ENCODE measurements at places on chromosomes 11 and 22. TPM values are rescaled to one million over a fixed set of nuclear protein-coding genes. Genes with fewer than 3 reads are reported as not detected.

DNA sequence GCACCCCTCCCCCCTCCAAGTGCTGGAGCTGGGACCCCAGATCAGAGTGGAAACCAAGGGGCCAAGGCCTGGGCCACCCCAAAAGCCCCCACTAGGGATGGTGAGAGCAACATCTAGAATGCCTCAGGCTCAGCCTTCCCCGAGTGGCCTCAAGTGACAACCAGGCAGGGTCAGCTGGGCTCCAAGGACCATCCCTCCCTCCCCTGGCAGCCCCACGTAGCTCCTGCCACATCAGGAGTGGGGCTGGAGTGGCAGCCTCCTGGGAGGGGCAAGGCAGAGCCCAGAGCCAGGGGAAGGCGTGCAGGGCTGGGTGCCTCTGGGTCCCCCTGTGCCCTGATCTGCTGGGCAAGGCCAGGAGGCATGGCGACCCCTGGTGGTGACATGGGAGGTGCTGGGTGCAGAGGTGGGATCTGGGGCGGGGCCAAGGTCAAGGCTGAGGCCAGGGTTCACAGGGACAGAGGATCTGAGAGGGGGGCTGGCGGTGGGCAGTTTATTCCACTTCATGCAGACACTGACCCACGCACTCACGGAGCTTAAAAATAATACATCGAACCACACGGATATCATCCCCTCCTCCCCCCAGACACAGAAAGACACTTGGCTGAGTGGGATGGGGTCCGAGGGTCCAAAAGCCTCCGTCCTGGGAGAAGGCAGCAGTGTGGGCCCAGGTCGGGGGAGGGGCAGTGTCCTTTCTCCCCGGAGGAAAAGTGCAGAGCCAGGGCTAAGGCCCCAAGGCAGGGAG is 15.8 kb upstream of the EHD1 start:
- peak; percentile 95 for DNase-seq

Gene TMEM126A
- 30.2 TPM for total RNA-seq

Gene DDTL
- 1.7 TPM for total RNA-seq

DNA sequence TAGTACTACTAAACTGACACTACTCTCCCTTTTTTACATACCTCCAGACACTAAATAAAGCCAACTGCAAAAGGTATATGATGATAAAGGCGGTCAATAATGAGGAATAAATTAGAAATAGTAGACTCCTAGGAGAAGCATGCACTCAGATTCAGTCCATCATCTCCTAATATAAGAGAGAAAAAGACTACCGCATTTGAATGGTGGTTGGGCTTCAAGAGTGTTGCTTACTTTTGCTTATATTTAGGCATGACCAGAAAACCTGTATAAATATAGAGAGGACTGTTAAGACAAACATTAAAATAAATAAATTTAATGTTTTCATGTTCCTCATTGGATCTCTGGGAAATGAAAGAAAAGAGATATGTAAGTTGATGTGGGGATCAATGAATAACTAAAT is 1137.0 kb downstream of the FAM181B start:
- no peak for DNase-seq

Gene RNH1
- total RNA-seq = 209 TPM

GRCh38 chr22:39091126-39092081 is 5.6 kb upstream of the APOBEC3H start:
- no peak for DNase-seq

GRCh38 chr22:29317827-29318454 is 2.4 kb upstream of the RASL10A start:
- no peak for DNase-seq

Gene BLID
- 2.9 TPM for total RNA-seq

GRCh38 chr11:44771841-44772240 is 45.1 kb downstream of the TSPAN18 start:
- DNase-seq = no peak

DNA sequence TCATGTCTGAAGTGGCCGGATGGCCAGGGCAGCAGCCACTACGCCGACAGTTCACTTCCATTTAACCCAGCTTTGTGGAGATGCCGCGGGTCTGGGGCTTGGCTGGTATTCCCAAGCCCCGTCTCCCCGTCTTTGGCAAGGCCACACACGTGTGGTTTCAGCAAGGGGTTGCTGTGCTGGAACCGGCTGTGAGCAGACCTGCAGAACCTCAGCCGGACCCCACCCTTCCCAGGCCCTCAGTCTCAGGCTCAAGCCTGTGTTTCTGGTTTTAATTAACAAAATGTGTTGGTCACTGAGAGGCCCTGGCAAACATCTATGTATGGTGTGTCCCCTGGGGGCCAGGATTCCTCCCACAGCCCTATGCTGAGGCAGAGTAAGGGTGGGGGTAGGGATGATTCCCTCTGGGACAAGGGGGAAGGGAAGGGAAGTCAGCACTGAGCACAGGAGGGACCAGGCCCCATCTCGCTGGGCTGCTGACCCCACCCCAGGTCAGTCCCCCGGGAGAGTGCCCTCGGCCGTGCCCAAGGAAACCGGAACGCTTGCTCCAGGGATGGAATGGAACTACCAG is 9.3 kb downstream of the OSBPL5 start:
- peak; percentile 72 for DNase-seq

Gene OR5B12
- total RNA-seq = not detected

GRCh38 chr11:74437441-74438042 is 29.8 kb downstream of the KCNE3 start:
- DNase-seq = no peak

DNA sequence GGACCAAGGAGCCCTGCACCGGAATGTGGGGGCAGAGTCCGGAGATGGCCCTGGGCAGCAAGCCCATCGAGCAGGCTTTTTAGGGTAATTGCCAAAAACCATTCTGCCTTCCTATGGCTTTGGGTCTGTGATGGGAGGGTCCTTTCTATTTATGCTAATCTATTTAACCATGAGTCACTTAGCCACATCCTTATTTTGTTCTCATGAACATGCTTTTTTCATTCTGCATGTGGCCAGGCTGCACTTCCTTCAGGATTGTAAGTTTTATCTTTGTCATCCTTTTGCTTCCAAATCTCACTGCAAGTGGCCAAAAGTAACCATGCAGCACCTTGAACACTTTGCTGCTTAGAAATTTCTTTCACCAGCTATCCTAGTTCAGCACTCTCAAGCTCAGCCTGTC is 88.3 kb downstream of the EFCAB6 start:
- no peak for DNase-seq

GRCh38 chr11:20926799-20927540 is 257.6 kb downstream of the NELL1 start:
- no peak for DNase-seq

GRCh38 chr11:86918973-86919372 is 36.2 kb downstream of the FZD4 start:
- no peak for DNase-seq

Gene CCDC73
- not detected for total RNA-seq

- no peak for DNase-seq
Measured at GRCh38 chr22:42889304-42889703, 32.2 kb upstream of the ARFGAP3 start.

DNA sequence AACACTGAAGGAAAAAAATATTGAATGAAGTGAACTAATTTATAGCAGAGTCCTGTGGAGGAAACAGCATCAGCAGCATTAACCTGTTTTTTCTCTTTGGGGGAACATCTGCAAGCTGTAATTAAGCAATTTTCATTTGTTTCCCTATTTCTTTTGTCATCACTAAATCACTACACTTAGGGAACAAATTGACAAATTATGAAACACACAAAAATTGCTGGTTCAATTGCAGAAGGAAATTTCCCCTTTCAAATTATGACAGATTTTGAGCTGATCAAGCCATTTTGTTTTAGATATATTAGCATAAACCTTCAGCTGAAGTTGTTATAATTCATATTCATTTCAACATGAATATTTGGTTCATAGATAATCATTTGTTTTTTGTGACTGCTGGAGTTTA is 22.2 kb upstream of the RAG2 start:
- no peak for DNase-seq

Gene TBC1D22A
- total RNA-seq = 21.7 TPM

- DNase-seq = no peak
Measured at GRCh38 chr11:74734559-74734925, 3.3 kb upstream of the CHRDL2 start.
